ENCODE measurements at places on chromosomes 3 and 15.

GRCh38 chr15:99148851-99149276 is 44.0 kb downstream of the SYNM start:
- no peak for DNase-seq

- DNase-seq, result peak; percentile 55
Measured at GRCh38 chr3:49006408-49007067, 653 bp upstream of the WDR6 start.

DNA sequence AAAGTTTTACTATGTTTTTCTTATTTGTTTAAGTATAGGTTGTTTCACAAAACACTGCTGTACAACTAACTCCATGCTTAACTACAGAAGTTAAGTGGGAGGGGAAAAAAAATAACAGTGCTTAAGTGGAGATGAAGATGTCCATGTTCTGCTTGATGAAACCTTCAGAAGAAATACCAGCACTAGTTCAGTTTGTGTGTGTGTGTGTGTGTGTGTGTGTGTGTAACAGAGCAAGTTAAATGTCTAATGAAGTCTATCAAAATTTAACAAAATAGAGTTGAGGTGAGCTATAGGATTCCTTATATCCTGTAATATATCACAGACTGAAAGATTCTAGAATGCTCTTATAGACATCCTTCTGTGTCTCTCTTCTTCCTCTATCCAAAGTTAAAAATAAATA is 44.1 kb upstream of the CBLB start:
- DNase-seq, result no peak

GRCh38 chr15:97517737-97518136 is 442.8 kb upstream of the ARRDC4 start:
- DNase-seq, result no peak

DNA sequence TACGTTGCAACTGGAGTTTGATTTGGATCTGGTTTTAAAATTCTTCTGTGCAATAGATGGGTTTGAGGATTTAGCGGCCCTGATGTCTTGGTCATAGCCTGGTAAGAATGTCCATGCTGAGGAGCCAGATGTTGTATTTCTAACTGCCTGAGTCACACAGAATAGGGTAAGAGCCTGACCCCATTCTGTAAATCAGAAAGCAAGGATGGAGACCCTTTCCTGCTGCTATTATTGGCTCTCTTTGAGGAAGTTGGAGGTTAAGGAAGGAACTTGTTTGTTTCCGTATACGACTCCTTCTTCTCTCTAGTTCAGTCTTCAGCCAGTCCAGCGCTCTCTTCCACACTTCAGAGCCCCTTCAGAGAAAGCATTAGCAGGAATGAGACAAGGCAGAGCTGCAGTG is 65.1 kb downstream of the HCN4 start:
- no peak for DNase-seq

GRCh38 chr3:120554812-120555606 is 41.1 kb upstream of the NDUFB4 start:
- DNase-seq, result no peak

Data from hematopoietic multipotent progenitor cell treated with erythropoietin and hydrocortisone succinate and interleukin-3 and kit ligand, for 6 days (in vitro differentiated cells).